ENCODE measurements at places on chromosomes 6 and 20.
A peak's percentile ranks its signal among the peaks of the same experiment; 100 is the strongest.

GRCh38 chr6:168713839-168714238 is 272.9 kb downstream of the SMOC2 start:
- DNase-seq, result peak; percentile 8

- no peak for DNase-seq
These were observed 64.1 kb upstream of the NT5E start for GRCh38 chr6:85385636-85386315.

- no peak for DNase-seq
These were observed 12.9 kb downstream of the MAPK13 start for GRCh38 chr6:36142971-36143838.

- DNase-seq, result peak; percentile 80
These were observed 13.1 kb downstream of the B4GALT5 start for GRCh38 chr20:49700411-49701185.

GRCh38 chr20:46875059-46875458 is 19.6 kb upstream of the EYA2 start:
- DNase-seq, result no peak

DNA sequence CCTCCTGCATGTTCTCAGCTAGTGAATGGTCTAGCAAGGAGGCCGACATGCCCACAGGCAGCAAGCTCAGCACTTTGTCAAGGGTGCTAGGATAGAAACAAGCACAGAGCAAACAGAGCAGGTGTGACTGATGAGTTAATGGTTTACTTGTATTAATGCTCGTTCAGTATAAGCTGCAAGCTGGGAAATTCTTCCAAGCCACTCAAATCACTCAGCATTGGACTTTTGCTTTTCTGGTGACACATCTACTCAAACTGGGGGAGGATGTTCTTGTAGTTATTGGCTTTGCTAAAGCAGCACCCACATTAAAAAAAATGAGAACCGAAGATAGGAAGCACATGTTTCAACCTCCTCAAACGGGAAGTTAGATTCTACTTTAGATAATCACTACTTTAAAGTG is 43.1 kb upstream of the NEDD9 start:
- DNase-seq, result no peak

DNA sequence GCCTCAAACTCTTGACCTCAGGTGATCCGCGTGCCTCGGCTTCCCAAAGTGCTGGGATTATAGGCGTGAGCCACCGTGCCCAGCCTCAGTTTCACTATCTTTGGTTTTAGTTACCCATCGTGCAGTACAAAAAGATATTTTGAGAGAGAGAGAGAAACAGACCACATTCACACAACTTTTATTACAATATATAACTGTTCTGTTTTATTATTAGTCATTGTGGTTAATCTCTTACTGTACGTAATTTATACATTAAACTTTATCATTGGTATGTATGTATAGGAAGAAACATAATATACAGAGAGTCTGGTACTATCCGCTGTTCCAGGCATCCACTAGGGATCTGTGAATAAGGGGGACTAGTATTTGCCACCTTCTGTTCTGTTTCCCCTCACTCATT is 29.4 kb upstream of the TAF8 start:
- DNase-seq, result no peak

- DNase-seq, result no peak
These were observed 83.4 kb upstream of the FRMD1 start for GRCh38 chr6:168162366-168162765.

GRCh38 chr6:34324738-34325444 is 67.6 kb downstream of the NUDT3 start:
- peak; percentile 71 for DNase-seq

All from fibroblast of mammary gland (primary cell).